ENCODE measurements at places on chromosomes 1 and 21.

- no peak for DNase-seq
Observed at GRCh38 chr1:175887981-175888428, 144.6 kb upstream of the TNR start.

- no peak for DNase-seq
Observed at GRCh38 chr1:42806593-42806992, 10.3 kb upstream of the ERMAP start.

GRCh38 chr1:67977756-67978155, 72.7 kb downstream of the DIRAS3 start:
- no peak for DNase-seq

GRCh38 chr1:172600615-172601014, 58.3 kb upstream of the FASLG start:
- DNase-seq, result no peak

DNA sequence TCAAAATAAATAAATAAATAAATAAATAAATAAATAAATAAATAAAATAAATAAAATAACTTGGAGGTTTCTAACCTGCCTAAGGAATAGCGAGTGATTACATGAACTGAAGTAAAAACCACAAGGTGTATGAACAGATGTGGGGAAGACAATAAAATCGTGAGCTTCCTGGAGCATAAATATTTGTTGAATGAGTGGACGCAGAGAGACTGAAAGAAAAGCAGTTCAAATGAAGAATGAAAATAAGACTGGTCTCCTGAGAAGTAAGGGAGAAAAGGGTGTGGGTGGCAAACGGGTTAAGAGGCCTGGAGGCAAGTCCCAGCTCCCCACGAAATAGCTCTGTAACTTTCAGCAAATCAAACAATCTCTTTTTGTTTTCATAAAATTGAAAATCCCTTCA, 33.6 kb downstream of the CHML start:
- DNase-seq, result no peak

DNA sequence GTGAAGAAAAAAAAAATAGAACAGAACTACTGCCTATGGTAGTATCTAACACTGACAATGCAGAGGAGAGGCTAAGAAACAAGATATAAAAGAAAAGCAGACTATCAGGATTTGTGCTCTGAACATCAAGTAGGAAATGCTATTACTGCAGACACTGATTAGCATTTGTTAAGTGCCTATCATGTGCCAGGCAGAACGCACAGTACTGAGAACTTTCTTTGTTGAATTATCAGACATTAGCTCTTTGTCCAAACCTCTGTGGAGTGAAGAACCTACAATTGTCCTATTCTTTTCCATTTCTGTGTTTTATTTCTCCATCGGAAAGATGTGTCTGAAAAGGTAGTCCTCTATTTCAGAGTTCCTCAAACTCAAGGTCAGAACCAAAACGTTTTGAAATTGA, 30.5 kb upstream of the DISP1 start:
- no peak for DNase-seq

DNA sequence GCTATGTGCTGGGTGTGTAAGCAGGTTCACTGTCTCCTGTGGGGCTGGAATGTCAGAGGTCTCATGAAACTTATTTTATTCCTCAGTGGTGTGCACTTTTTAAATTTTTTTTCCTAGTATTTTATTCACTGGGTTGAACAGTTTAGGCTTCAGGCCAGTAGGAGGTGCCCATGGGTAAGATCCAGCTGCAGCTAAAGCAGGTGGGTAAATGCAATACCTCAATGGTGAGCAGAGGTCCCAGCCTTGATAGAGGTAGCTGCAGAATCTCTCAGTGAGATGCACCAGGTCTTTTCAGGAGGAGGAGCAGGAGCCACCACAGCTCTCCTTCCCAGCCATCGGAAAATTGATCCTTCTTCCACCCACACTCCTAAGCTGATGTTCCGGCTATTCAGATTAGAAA, 12.6 kb upstream of the OR6N2 start:
- peak; percentile 5 for DNase-seq

GRCh38 chr21:21046063-21046462, 47.9 kb downstream of the NCAM2 start:
- no peak for DNase-seq

DNA sequence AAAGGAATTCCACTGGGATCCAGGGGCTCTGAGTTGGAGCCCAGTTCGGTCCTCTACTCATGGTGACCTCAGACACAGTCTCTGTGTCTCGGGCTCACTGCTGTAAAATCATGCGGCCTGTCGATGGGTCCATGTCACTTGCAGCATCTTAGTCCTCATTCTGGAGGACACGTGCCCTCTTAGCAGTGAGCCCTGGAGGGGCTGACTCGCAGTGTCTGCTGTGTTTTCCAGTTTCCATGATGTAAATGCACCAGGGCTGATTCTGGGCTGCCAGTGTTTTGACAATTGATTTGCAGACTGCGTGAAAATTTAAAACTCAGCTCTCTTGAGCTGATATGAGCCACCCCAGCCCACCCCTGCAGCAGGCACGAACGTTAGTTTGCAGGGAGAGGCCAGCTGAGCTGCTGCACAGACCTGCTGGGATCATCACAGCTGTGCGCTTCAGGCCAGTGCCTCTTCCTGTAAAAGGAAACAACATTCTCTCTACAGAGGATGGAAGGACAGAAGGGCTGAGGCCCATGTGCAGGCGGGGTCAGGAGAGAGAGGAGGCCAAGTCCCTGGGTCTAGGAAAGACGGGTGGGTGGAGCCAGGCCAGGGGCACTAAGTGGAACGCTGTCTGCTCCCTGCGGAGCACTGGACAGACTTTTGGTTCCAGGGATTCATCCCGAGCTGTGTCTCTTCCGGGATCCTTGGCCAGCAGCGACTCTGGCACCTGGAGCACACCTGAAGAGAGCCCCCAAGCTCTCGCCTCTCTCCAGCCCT, 42.6 kb downstream of the RSPH1 start:
- DNase-seq, result no peak

DNA sequence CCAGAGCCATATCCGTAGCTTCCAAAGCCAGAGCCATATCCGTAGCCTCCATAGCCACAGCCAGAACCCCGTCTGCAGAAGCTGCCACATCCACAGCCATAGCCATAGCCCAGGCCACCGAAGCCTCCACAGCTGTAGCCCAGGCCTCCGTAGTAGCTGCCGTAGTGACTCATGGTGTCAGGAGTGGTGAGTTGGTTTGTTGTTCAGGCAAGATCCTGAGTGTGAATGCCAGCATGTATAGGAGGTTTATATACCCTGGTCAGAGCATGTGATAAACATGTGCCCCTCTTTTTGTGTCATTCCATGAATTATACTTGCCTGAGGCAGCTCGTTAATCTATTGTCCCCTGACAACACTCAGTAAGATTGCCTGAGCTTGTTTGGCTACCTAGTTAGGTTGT, at the start of gene KRTAP19-1:
Gene KRTAP19-1 (minus strand): TSS at position 223 of the 400 bp plus-strand sequence. CDS start 50 bp downstream, at position 173.
- DNase-seq, result no peak

DNA sequence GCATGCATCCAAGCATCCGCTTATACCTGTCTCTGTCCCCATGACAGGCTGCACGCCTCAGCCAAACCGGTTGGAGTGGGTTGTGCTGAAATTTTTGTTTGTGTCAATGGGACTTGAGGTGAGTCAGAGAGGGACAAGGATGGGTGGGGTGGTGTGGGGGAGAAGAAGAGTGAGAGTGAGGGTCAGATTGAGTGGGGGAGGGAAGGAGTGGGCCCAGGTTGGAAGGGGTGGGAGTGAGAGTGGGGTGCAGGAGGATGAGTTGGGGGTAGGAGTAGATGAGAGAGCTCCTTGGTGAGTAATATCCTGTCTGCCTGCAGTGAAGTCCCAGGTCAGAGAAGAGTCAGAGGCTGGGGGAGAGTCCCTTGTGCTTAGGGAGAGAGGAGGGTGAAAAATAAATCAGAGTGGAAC, 3.3 kb upstream of the NECTIN4 start:
- no peak for DNase-seq

GRCh38 chr1:101203820-101204540, 32.8 kb upstream of the S1PR1 start:
- no peak for DNase-seq

GRCh38 chr21:38286739-38287471, 30.1 kb downstream of the KCNJ15 start:
- DNase-seq, result no peak

DNA sequence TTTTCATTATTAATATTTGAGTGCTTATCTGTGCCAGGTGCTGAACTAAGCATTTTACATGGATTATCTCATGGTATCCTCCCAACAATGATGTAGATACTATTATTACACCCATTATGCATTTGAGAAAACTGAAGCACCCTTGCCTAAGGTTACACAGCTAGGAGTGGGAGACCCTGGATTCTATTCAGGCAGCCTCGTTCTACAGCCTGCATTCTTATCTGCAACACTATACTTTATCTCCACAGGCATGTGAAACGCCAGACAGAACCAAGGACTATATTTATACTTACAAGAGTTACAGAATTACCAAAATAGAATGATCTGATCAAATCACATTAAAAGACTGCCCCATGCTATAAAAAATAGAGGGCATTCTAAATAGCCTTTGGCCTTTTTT, 22.4 kb downstream of the LPAR3 start:
- no peak for DNase-seq

DNA sequence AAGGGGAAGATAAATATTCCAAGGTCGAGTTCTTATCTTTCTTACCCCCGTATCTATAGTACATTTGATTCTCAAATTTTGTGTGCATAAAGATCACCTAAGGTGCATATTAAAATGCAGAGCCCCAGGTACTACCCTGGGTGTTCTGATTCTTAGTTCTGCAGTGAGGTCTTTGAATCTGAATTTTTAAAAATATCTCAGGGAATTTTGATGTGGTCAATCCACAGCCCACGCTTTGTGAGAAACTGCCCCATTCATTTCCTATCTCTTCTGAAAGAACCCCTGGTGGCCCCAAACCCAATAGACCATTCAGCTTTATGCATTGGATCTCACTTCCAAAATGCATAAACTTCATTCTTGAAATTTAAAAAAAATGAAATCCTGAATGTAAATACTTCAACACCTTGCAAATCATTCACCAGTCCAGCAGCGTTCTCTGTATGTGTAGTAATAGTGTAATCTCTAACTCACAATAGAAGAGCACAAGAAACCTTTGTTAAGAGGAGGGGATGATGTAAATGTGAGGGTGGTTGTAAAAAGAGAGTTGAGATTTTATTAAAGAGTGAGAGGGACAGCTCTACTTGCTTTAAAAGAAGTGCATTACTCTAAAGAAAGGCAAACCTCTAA, 108.8 kb upstream of the ZP4 start:
- no peak for DNase-seq

- no peak for DNase-seq
Observed at GRCh38 chr1:84975035-84975434, 21.9 kb downstream of the MCOLN2 start.

DNA sequence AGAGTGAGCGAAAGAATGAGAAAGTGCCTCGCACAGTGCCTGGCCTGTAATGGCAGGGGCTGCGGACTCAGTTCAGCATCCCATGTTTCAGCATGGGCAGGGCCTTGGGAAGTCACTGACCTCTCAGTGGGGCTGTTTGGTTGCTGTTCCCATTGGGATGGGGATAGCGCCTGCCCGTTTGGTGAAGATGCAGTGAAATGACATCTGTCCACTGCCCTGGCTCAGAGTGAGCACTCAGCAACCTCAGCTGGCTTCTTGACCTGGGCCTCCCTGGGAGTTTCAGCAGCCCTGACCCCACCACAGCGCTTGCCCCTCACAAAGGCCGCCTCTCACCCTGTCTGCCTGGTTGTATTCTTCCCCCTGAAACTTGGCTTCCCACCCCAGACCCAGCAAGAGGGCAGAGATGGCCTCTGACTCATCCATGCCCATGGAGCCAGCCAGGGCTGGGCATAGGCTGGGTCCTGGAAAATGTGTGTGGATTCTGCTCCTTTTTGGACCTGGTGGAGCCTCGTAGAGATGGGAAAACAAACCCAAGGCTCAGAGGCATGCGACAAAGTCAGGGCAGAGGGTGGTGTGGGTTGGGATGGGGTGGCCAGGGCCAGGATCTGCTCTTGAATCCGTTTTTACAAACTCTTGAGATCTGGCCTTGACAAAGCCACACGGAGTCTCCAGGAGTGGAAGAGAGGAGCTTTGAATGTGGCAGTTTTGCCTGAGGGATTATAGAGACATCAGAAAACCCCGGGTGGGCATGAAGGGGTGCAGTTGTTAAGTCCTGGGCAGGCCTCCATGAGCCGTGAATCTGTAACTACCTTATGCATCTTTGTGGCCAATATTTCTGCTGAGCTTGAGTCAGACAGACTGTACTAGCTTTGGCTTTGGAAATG, 1.2 kb downstream of the XKR8 start:
- DNase-seq, result no peak

GRCh38 chr1:46175243-46175642, 356 bp downstream of the TSPAN1 start:
- DNase-seq, result no peak

DNA sequence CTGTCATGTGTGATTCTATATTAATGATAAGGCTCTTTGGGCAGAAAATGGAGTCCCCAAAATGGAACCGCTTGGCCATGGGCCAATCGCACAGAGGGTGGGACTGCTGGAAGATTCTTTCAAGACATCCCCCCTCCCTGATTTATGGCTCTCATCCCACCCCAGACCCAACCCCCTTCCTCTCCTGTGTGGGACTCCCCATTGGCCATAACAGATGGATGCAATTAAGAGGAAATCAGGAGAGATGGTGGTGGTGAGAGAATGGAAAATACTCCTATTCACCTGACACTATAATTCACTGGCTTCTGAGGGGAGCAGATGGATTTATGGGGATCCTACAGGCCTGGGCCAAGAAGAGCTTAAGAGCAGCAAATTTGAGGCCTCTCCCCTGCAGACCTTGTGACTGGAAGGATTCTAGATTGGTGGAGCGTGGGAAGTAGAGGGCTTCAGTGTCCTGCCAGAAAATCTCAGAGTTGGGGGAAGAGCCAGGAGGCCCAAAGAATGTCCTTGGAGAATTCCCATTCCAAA, 1.7 kb downstream of the IGFN1 start:
- no peak for DNase-seq

DNA sequence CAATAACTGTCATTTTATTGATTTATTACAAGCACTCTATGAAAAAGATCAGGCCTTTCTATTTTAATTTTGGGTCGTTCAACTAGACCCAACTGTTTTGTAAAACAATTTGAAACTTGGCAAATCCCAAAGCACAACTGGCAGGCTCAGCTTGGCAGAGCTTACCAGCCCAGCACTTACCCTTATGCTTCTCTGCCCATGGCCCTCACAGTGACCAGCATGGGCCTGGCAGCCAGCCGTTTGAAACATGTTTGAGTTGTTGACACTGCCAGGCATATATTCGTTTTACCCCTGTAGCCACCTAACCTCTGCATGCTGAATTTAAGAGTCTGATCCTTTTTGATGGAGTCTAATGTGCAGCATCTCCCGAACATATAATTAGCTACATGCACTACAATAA, 796.7 kb upstream of the ADGRL2 start:
- no peak for DNase-seq

- DNase-seq, result no peak
Observed at GRCh38 chr1:2408859-2409276, 3.5 kb downstream of the PEX10 start.

DNA sequence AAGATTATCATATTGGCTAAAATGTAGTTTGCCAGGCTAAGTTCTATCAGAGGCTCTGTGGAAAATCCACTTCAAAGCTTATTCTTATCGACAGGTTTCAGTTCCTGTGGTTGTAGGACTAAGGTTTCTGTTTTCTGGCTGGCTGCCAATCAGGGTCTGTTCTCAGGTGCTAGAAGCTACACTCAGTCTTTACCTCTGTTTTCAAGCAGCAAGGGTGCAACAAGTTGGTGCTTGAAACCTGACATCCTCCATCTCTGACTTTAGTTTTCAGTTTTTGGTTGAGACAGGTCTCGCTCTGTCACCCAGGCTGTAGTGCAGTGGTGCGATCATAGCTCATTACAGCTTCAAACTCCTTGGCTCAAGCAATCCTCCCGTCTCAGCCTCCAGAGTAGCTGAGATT, 15.3 kb upstream of the TMCO2 start:
- DNase-seq, result peak; percentile 8

Measured in T-helper 9 cell (primary cell).